ENCODE measurements at places on chromosomes 3 and 15. TPM values are rescaled to one million over a fixed set of nuclear protein-coding genes. Genes with fewer than 3 reads are reported as not detected.

DNA sequence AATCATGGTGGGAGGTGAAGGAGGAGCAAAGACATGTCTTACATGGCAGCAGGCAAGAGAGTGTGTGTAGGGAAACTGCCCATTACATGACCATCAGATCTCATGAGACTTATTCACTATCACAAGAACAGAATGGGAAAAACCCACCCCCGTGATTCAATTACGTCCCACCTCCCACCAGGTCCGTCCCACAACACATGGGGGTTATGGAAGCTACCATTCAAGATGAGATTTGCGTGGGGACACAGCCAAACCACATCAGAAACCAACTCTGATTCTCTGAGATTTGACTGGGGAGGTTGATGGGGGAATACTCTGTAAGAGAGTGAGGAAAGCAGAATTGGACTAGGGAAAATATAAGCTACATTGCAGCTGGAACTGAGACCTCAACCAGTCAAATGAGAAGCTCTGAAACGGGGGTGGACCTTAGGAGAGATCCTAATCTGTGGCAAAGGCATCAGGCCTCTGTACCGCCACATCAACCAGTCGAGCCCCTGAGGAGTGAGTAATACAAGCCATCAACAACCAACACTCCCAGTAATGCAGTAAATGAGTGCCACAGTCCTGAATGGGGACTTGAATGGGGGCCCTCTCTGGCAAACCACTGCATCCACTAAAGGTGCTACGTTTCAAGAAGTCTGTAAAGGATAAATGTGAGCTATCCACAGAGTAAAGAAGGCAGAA, 207.9 kb upstream of the GADL1 start:
- DNase-seq: no peak

DNA sequence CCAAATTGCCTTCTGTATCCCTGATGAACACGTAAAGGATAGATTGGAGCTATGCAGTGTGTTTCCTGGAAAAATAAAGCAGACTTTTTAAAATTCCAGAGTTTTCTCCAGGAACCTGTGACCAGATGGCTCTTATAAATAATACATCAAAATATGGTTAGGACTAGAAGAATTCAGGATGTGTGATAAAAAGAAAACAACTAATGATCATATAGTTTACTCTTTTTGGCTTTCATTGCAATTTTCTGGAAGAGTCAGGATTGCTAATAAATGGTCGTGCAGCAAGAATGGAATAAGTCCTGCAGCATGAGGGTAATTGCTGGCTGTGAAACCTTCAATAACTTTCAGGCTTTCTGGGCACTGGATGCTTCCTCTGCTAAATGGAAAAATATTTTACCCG, 30.2 kb upstream of the DENND4A start:
- DNase-seq: no peak

GRCh38 chr3:196222876-196223595, 6.7 kb downstream of the SLC51A start:
- no peak for DNase-seq

- no peak for DNase-seq
These were observed 3.6 kb downstream of the WWTR1 start for GRCh38 chr3:149654188-149654601.

GRCh38 chr3:97901313-97902248, 70.7 kb downstream of the RIOX2 start:
- DNase-seq: peak; percentile 25

DNA sequence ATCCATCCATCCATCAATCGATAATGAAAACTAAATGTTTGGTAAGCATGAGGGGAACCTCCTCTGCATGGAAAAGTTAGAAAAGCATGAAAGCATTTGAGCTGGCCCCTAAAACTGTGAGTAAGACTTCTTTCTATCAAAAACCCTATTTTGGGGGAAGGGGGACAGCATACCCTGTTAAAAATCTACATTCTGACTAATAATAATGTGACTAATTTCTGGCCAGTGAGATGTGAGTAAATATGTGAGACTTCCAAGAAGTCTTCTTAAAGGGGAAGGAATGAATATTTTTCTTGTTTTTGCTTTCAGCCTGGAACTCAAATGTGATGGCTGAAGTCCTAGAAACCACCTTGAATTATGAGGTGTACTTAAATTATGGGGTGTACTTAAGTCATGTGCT, 54.9 kb downstream of the C3orf85 start:
- DNase-seq: no peak

- DNase-seq: peak; percentile 26
These were observed 75.5 kb downstream of the MSL2 start for GRCh38 chr3:136120373-136121348.

DNA sequence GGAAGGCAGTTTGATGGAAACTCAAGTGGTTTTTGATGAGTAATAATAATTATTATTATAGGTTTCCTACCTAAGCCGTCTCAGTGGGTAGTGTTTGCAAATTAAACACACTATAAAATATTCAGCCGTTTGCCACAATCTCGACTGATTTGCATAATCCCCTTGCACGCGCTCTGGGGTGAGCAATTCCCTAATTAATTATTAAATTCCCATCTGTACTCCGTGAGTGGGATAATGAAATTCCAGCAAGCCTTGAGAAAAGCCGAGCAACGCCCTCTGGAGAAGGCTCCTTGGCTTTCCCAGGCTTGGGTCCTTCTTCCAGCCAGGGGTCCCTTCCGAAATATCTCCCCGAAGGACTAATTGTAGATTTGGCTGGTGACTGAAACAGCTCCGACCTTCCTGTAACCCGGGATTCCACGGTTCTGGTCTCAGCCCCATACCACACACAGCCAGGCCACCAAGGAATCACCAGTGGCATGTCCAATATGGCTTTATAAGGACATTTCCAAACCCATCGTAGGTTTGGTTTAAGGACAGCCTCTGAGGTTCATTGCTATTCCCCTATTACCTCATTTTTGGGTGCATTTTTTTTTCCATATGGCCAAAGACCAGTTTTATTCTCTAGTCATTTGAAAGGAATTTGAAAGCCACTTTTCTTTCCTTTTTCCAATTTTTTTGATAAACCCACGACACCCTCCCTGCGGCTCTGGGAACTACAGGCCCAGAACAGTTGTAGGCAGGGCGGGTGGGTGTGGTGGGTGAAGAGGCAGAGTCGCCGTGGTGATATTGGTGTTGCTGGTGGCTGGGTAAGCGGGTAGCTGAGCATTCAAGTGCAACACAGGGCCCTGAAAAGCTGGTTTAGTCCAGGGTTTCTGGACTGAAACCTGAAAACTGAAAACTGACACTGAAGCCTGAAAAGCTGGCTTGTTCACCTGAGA, 33.2 kb upstream of the RGMA start:
- DNase-seq: no peak

DNA sequence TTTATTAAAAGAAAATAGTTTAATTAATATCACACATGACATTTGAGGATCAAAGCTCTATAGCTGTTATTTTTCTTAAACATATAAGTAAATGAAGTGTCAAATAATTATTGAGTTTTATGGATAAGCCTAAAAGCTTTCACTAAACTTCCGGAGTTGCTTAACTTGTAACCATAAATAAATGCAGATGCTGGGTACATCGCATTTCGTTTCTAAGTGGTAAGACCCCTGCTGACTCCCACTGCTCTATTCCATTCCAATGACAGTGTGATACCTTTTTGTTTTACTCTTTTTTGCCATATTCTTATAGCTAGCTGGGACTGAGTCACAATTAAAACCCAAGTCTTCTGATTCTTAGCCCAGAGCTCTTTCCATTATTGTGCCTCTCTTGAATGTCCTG, 411.1 kb downstream of the SOX2 start:
- no peak for DNase-seq

GRCh38 chr15:97101572-97101971, 771.1 kb downstream of the NR2F2 start:
- no peak for DNase-seq

GRCh38 chr3:143276592-143276991, 157.0 kb downstream of the CHST2 start:
- no peak for DNase-seq

DNA sequence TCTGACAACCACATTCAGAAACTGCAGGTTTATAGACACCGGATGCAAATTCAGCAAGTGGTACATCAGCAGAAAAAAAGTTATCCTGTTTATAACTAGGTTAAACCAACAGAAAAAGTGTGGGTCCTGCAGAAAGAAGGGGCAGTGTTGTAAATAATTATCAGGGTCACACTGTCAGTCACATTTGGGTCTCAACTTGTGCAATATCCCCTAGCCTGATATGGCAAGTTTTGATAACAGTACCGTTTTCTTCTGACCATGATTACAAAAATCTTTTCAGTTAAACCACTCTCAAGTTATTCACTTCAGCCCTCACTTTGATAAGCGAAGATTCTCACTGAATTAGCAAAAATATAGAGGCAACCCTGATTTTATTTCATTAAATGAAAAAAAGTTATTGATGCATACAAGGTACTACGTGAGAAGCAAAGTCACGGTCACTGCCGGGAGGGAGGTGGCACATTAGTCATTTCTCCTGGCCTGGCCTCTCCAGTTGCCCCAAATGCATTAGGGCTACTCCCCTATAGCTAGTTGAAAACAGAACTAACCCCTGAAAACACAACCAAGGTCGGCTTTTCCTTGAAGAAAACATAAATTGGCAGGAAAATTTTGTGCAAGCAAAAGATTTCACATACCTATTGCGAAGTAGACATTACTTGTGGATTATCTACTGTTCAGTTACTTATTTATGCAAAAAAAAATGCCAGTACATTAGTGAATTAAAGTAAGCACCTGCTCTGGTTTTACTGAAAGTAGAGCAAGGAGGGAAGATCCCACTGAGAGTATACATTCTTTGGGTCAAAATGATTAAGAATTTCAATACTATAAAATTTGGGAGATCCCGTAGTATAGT, 28.6 kb downstream of the IL5RA start:
- no peak for DNase-seq

DNA sequence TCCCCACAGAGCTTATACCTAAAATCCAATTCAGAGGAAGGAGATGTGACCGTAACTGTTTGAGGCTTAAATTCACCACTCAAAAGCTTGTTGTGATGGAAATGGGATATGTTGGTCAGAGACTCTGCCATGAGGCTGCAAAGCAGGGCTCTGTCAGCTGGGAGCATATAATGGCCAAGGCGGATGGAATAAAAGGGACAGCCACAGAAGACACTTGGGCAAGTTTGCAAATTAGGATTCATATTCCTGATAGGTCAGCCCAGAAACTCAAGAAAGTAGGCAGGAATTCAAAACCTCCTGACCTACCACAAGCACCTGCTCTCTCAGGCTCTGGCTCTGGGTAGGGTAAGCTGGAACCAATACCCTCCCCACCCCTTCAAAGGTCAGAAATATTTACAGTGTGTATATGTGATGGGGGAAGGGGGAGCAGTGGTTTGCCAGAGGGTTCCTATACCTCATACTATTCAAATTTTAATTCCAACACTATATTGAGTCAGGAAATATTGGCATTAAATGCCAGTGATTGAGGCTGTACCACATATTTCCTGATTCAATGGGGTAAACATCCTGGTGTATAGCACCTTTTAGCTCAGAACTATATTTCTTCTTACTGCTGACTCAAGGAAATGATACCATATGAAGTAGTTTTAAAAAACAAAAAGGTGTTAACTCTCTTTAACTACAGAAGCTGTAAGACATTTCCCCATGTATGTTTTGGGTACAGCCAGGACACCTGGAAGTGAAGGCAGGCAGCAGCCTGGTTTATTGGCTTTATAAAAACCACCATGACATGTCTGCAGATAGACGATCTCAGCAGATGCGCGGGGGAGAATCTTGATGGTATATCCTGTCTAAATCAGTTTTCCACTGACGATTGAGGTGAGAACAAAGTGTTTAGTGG, 19.2 kb downstream of the FYCO1 start:
- no peak for DNase-seq

DNA sequence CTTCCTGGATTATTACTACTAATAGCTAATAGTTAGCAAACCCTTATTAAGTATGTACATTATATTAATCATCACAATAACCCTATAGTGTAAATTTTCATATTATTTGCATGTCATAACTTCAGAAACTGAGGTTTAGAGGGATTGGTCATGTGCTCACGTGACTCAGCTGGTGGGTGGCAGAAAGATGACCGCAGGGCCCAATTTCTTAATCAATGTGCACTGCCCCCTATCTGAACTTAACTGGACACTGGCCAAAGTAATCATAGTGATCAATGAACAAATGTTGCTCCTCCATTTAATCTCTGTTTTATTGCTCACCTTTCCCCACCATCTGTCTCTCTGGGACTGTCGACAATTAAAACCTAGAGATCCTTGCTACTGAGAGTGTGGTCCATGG, 52.2 kb downstream of the PLD1 start:
- DNase-seq: no peak

DNA sequence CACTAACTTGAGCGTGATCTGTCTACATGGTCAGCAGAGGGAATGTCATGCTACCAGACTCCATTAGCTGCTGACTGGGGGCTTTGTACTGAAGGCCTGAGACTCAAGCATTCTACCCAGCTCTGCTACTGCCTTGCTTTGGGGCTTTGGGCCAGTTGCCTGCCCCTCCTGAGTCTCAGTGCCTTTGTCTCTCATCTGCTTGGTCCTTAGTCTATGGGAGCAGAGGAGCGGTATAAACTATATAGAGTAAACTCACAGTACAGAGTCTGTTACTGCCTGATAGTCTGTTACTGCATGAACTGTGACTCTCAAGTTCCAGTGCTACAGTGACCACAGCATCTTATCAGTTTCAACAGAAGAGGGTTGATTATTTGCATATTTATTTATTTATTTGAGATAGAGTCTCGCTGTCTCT, 38.5 kb upstream of the C15orf39 start:
- no peak for DNase-seq

GPR149 gene
- total RNA-seq: 0.41 TPM

LSG1 gene
- total RNA-seq: 31.9 TPM

SPINT1 gene
- 49.2 TPM for total RNA-seq

GOLGA8R gene
- 8.5 TPM for total RNA-seq
